ENCODE measurements at places on chromosomes 13 and 19. TPM values are rescaled to one million over a fixed set of nuclear protein-coding genes. Genes with fewer than 3 reads are reported as not detected.

Gene GGN
- 0.28 TPM for total RNA-seq

Gene PCSK4
- 2.2 TPM for total RNA-seq

Gene NRTN
- 0.20 TPM for total RNA-seq

Gene DNAJC15
- 23.5 TPM for total RNA-seq

Gene CYP2A7
- total RNA-seq, result not detected

Gene CADM4
- total RNA-seq, result 92.3 TPM

Gene PLIN5
- 4.0 TPM for total RNA-seq

Gene C5AR1
- total RNA-seq, result 4.8 TPM

Gene HCST
- 1.9 TPM for total RNA-seq

Gene MEF2B
- not detected for total RNA-seq

Gene LGALS4
- total RNA-seq, result 0.89 TPM

GRCh38 chr13:91721413-91721812 lies 323.0 kb downstream of the GPC5 start:
- no peak overlapping the region for H3K4me3 ChIP-seq
- no peaks in the 10 kb centered on the region for H3K27me3 ChIP-seq
- no peak for DNase-seq
- no peaks in the 10 kb centered on the region for H3K36me3 ChIP-seq
- H3K4me1 ChIP-seq, result no peaks in the 10 kb centered on the region

GRCh38 chr19:52535771-52536447 lies 8.4 kb downstream of the ZNF808 start:
- peak overlapping the region; percentile 42 for H3K27ac ChIP-seq
- DNase-seq, result peak; percentile 87
- no peaks in the 10 kb centered on the region for H3K27me3 ChIP-seq

DNA sequence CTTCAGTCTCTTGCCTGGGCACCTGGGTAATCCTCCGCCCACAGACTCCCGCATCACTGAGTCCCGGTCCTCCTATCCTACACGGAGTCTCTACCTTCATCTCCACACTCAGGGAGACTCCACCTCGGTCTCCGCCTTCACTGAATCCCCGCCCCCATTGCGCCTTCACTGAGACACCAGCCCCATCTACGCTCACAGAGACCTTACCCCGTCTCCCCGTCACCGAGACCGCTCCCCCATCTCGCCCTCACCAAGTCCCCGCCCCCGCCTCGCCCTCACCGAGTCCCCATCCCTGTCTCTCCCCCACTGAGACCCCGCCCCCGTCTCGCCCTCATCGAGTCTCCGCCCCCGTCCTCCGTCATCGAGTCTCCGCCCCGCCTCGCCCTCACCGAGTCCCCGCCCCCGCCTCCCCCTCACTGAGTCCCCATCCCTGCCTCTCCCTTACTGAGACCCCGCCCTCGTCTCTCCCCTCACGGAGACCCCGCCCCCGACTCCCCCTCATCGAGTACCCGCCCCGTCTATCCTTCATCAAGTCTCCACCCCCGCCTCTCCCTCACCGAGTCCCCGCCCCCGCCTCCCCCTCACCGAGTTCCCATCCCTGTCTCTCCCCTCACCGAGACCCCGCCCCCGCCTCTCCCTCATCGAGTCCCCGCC lies 23.1 kb upstream of the ZNF846 start:
- peak; percentile 92 for DNase-seq
- peaks cover 13% of the 10 kb centered on the region for H3K4me1 ChIP-seq
- H3K27ac ChIP-seq, result peak overlapping the region; percentile 92
- H3K27me3 ChIP-seq, result no peaks in the 10 kb centered on the region
- H3K4me3 ChIP-seq, result peak overlapping the region; percentile 58
- no peaks in the 10 kb centered on the region for H3K36me3 ChIP-seq

DNA sequence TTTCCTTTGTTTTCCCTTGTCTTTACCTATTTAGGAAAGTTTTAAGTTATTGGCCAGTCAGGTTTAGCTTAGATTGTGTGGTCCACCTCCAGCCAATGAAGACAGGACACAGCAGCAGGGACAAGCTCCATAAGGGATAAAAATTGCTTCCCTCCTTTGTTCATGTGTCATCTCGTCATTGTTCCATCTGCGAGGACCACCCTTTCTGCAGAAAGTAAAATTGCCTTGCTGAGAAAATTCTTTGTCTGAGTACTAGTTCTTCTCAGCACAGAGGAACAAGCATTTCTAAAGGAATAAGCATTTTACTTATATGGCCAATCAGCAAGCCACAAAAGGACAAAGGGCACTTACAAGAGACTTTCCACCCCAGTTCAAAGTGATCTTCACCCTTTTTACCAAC lies 11.4 kb downstream of the ZNF560 start:
- no peak for DNase-seq
- no peak overlapping the region for H3K27ac ChIP-seq
- no peak overlapping the region for H3K4me3 ChIP-seq
- H3K36me3 ChIP-seq, result no peaks in the 10 kb centered on the region
- no peaks in the 10 kb centered on the region for H3K4me1 ChIP-seq
- H3K27me3 ChIP-seq, result no peaks in the 10 kb centered on the region

- peak; percentile 39 for DNase-seq
- H3K27me3 ChIP-seq, result peaks cover 3% of the 10 kb centered on the region
- H3K4me1 ChIP-seq, result peaks cover 11% of the 10 kb centered on the region
These were observed 40.3 kb downstream of the ZNF787 start for GRCh38 chr19:56080669-56081401.

DNA sequence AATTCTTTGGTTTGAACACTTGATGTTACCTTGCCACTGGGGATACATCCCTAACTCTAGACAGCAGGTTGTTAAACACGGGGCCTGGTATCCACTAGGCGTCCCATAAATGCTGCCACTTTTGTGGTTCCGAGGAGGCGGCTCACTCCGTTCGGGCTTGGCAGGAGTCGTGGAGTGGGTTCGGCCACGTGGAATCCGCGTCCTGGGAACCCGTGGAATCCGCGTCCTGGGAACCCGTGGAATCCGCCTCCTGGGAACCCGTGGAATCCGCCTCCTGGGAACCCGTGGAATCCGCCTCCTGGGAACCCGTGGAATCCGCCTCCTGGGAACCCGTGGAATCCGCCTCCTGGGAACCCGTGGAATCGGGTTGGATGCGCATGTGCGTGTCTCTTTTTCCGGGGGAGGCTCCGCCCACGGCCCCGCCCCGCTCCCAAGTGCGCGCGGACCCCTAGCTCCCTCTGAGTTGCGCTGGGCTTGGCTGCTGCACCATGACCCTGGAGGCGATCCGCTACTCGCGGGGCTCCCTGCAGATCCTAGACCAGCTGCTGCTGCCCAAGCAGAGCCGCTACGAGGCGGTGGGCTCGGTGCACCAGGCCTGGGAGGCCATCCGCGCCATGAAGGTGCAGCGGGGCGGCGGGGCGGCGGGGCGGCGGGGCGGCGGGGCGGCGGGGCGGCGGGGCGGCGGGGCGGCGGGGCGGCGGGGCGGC lies at the start of gene MRI1:
Gene MRI1 (plus strand): TSS at position 422 of the 707 bp plus-strand sequence. CDS start 67 bp downstream, at position 489.
- H3K27me3 ChIP-seq, result no peaks in the 10 kb centered on the region
- peak within 1 kb of the TSS; percentile 53 for H3K4me3 ChIP-seq
- H3K4me1 ChIP-seq, result peaks cover 16% of the 10 kb centered on the region
- peaks cover 74% of the 10 kb centered on the region for H3K36me3 ChIP-seq
- DNase-seq, result peak; percentile 49
- peak within 1 kb of the TSS; percentile 71 for H3K27ac ChIP-seq

GRCh38 chr19:36572593-36573019 lies 486 bp downstream of the ZNF529 start:
- H3K4me3 ChIP-seq, result peak overlapping the region; percentile 64
- peaks cover 18% of the 10 kb centered on the region for H3K36me3 ChIP-seq
- peaks cover 6% of the 10 kb centered on the region for H3K4me1 ChIP-seq
- no peaks in the 10 kb centered on the region for H3K27me3 ChIP-seq

GRCh38 chr19:37954421-37954874 lies 47.4 kb downstream of the SIPA1L3 start:
- no peaks in the 10 kb centered on the region for H3K27me3 ChIP-seq
- no peak overlapping the region for H3K27ac ChIP-seq
- peaks cover 6% of the 10 kb centered on the region for H3K4me1 ChIP-seq
- no peak overlapping the region for H3K4me3 ChIP-seq

- no peaks in the 10 kb centered on the region for H3K36me3 ChIP-seq
- no peak overlapping the region for H3K27ac ChIP-seq
- H3K4me1 ChIP-seq, result peaks cover 21% of the 10 kb centered on the region
These were observed 57.9 kb upstream of the PCDH8 start for GRCh38 chr13:52906122-52906903.

GRCh38 chr13:65293530-65294198 lies 1936.5 kb downstream of the PCDH9 start:
- DNase-seq, result no peak
- no peaks in the 10 kb centered on the region for H3K4me1 ChIP-seq
- H3K4me3 ChIP-seq, result no peak overlapping the region

GRCh38 chr13:32340914-32341313 lies 25.6 kb downstream of the BRCA2 start:
- no peak overlapping the region for H3K27ac ChIP-seq
- no peaks in the 10 kb centered on the region for H3K27me3 ChIP-seq
- H3K4me1 ChIP-seq, result no peaks in the 10 kb centered on the region
- H3K36me3 ChIP-seq, result no peaks in the 10 kb centered on the region

DNA sequence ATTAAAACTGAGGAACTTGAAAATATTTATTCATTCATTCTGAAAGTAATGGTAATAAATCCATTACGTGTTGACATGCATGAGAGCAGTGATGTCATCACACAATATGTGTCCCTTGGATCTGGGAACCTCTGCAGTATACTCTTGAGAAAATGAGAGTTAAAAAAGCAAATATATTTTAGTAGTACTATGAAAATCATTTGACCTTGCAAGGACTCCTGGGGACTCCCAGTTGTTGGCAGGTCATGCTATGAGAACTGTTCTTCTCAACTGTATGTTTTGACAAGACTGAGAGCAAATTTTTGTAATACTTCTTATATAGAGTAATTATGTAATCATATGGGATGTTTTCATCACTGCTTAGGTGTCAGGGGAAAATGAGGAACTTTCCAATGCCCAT lies 249.4 kb downstream of the PCCA start:
- no peaks in the 10 kb centered on the region for H3K36me3 ChIP-seq
- H3K27ac ChIP-seq, result peak overlapping the region; percentile 57
- H3K27me3 ChIP-seq, result no peaks in the 10 kb centered on the region
- no peaks in the 10 kb centered on the region for H3K4me1 ChIP-seq
- no peak for DNase-seq

DNA sequence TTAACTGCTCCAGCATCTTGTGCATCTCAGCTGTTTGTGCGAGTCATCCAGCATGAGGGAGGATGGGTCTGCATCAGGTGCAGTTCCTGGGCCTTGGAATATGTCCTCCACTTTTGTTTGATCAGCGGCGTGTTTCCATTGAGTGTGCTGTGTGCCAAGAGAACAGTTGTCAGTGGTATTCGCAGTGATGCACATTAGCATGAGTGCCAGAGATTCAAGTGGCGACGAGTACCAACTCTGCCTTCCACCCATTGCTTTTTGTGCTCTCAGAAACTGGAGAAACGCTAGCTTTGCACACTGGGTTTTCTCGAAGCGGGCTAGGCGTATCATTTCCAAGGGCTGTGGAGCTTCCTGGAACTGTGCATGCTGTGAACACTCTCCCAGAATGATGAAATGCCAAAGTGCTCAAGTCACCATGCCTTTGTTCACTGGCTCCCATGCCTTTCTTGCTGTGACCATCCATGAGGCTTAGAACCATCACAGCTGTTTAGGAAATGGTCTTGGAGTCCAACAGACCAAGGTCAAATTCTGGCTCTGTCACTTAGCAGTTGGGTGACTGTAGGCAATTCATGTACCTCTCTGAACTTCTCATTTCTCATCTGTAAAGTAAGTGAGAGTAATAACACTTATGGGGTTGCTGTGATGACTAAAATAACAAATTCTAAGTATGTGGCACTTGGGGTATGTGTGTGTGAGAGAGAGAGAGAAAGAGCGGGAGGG lies 18.4 kb downstream of the LRCH1 start:
- H3K27me3 ChIP-seq, result no peaks in the 10 kb centered on the region
- H3K36me3 ChIP-seq, result no peaks in the 10 kb centered on the region
- no peak overlapping the region for H3K27ac ChIP-seq

DNA sequence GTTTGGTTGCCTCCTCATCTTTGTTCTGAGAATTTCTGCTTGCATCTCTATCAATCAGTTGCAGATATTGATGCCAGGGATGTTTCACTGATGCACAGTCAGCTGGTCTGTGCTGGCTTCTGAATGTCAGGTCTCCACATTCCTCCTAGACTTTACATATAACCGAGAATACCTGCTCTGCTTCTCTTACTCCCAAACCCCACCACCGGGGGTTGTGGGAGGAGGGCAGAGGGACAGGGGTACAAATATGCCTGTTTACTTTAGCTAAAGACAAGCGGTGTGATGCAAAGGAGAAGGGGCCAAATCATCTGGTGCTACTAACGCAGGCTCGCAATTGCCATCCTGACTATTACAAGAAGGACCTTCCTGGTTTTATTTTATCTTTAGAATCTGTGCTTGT lies 17.4 kb upstream of the KLHL1 start:
- no peaks in the 10 kb centered on the region for H3K36me3 ChIP-seq
- H3K27me3 ChIP-seq, result no peaks in the 10 kb centered on the region
- DNase-seq, result no peak

GRCh38 chr19:2168619-2169424 lies 5.1 kb downstream of the DOT1L start:
- H3K4me1 ChIP-seq, result peaks cover 88% of the 10 kb centered on the region
- H3K27me3 ChIP-seq, result no peaks in the 10 kb centered on the region
- H3K4me3 ChIP-seq, result peak overlapping the region; percentile 1
- peak overlapping the region; percentile 84 for H3K27ac ChIP-seq

GRCh38 chr19:54178581-54179261 lies 5.8 kb upstream of the TMC4 start:
- no peaks in the 10 kb centered on the region for H3K27me3 ChIP-seq
- no peak overlapping the region for H3K27ac ChIP-seq
- peaks cover 58% of the 10 kb centered on the region for H3K36me3 ChIP-seq
- H3K4me1 ChIP-seq, result peaks cover 25% of the 10 kb centered on the region

DNA sequence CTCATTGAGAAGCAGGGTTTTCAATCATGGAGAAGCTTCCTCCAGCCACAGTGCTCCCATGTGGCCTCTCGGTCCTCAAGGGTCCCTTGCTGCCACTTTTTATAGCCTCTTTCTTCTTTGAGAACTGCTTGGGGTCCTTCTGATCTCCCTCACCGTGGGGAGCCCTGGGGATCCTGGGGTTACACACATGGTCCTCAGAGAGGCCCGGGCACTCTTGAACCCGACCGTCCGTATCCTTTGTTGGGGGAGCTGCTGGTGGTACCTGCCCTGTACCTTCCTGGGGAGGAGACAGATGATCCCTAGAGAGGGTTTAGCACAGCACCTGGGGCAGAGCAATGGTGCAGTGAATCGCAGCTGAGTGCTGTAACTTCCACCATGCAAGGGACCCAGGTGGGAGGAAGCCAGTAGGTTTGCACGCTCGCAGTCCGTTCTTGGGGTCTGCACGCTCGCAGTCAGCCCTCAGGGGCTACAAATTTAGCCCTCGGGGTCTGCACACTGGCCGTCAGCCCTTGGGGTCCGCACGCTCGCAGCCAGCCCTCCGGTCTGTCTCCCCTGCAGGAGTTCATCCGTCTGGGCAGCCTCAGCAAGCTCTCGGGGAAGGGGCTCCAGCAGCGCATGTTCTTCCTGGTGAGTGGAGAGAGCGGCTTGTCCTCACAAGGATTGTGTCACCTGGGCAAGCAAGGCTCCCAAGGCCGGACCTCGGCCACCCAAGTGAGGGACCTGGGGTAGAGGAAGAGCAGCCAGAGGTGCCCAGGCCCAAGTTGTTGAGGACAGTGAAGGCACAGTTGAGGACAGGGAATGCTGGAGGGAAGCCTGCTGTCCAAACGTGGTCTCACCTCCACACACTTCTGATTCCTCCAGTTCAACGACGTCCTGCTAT lies 138.4 kb downstream of the STK24 start:
- peaks cover 62% of the 10 kb centered on the region for H3K36me3 ChIP-seq
- no peak for DNase-seq
- H3K4me1 ChIP-seq, result peaks cover 19% of the 10 kb centered on the region
- no peaks in the 10 kb centered on the region for H3K27me3 ChIP-seq
- H3K27ac ChIP-seq, result no peak overlapping the region
- no peak overlapping the region for H3K4me3 ChIP-seq

GRCh38 chr13:92717857-92718256 lies 508.8 kb upstream of the GPC6 start:
- H3K4me3 ChIP-seq, result no peak overlapping the region
- no peak overlapping the region for H3K27ac ChIP-seq
- no peaks in the 10 kb centered on the region for H3K36me3 ChIP-seq
- DNase-seq, result no peak
- H3K4me1 ChIP-seq, result no peaks in the 10 kb centered on the region
- H3K27me3 ChIP-seq, result no peaks in the 10 kb centered on the region

Data from spinal cord (tissue), 10 donors.